ENCODE measurements at places on chromosomes 16 and 17. TPM values are rescaled to one million over a fixed set of nuclear protein-coding genes. Genes with fewer than 3 reads are reported as not detected.

SNX20 gene
- not detected for total RNA-seq

TRIM37 gene
- 64.9 TPM for total RNA-seq

NPIPA2 gene
- 0.40 TPM for total RNA-seq

DNASE1L2 gene
- total RNA-seq: 0.36 TPM

RNF43 gene
- 0.66 TPM for total RNA-seq

BHLHA9 gene
- total RNA-seq: not detected

CA5A gene
- not detected for total RNA-seq

DNAI2 gene
- total RNA-seq: not detected

MPP2 gene
- 1.8 TPM for total RNA-seq

COPZ2 gene
- total RNA-seq: 6.8 TPM

All from thoracic aorta endothelial cell (primary cell).